ENCODE measurements at places on chromosomes 3 and 15. TPM values are rescaled to one million over a fixed set of nuclear protein-coding genes. Genes with fewer than 3 reads are reported as not detected.

Gene GOLGA8K
- total RNA-seq: 0.44 TPM

Gene ACTC1
- not detected for total RNA-seq

Gene CISH
- 0.73 TPM for total RNA-seq

Gene PLA1A
- not detected for total RNA-seq

Gene MCCC1
- total RNA-seq: 36.2 TPM

Gene TTLL3
- total RNA-seq: 34.7 TPM

Gene CYP8B1
- total RNA-seq: not detected

Gene FEZF2
- total RNA-seq: not detected

Gene CCR1
- 7.6 TPM for total RNA-seq

Gene ADAMTS7
- total RNA-seq: 10.9 TPM

Gene CTXN2
- total RNA-seq: not detected

Gene SEMA3F
- 7.6 TPM for total RNA-seq

Gene TICRR
- total RNA-seq: 0.33 TPM

Gene CTDSPL
- 31.4 TPM for total RNA-seq

Gene LRTM1
- total RNA-seq: not detected

Gene DISP2
- 2.2 TPM for total RNA-seq

Gene SLC28A2
- total RNA-seq: not detected

Gene NANOGP8
- total RNA-seq: 0.15 TPM

Gene COL6A6
- 1.6 TPM for total RNA-seq

Gene RASGRF1
- total RNA-seq: under 0.01 TPM

Gene PIGZ
- total RNA-seq: 3.6 TPM

Gene CX3CR1
- not detected for total RNA-seq

Gene SIDT1
- not detected for total RNA-seq

Gene WNT7A
- total RNA-seq: not detected

Gene SLC15A2
- total RNA-seq: 0.50 TPM

Gene ECE2
- total RNA-seq: under 0.01 TPM

Gene CNTN4
- total RNA-seq: not detected

Gene TUSC7
- not detected for total RNA-seq

All from smooth muscle cell of trachea (primary cell).